ENCODE measurements at places on chromosomes 2 and 18.
A peak's percentile ranks its signal among the peaks of the same experiment; 100 is the strongest.

- DNase-seq, result no peak
These were observed 122.7 kb downstream of the VAPA start for GRCh38 chr18:10036479-10036878.

DNA sequence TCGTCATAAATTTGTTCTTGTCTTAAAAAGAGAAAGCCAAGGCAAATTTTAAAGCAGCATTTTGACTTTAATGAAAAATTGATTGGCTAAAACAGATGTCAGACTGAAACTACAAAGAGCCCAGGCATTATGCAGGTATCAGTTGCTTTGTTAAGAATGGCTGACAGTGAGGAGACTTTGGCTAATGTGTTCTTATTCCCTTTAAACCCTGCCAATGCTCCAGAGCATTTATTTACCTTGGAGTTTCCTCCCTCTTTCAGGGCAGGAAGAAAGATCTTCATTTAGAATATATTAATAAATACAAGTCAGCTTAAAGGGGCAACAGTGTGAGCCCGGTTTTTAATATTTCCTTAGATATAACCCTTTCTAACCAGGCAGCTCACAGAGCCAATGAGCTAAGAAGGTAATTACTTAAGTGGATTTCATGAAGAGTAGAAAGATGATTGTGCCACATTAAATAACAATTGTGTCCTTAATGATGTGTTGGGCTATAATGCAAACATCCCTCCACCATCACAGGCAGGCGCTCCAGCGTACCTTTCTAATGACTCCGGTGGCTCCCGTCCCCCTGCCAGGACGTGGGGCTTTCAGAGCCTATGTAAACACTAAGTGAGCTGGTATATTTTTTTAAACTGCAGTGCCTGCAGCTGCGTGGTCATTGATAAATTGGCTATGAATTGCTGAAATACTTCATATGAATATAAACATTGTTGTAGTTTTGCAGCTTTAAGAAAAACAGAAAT, 349.4 kb upstream of the POU3F3 start:
- no peak for DNase-seq

- no peak for DNase-seq
These were observed 16.2 kb upstream of the CAPN13 start for GRCh38 chr2:30823452-30823851.

GRCh38 chr2:23510471-23510870, 125.5 kb downstream of the KLHL29 start:
- DNase-seq, result no peak

DNA sequence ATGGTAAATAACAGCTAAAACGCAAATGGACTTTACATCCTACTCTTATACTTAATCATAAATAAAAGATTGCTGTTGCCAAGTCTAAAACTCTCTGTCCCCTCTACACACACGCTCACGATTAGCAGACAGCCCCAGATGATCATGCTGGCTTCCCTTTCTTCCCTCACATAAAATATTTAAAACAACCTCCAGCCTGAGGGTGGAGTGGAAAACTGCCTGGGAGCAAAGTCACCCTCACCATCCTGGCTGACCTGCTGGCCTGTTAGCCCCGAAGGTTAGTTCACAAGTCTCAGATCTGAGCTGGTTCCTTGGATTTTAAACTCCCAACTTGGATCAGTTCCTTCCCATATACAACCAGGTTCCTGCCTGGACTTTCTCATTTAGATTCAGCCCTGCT, 288.2 kb downstream of the NBAS start:
- no peak for DNase-seq

GRCh38 chr2:71466301-71467179, 13.2 kb downstream of the DYSF start:
- DNase-seq, result no peak

- DNase-seq, result no peak
These were observed 259.3 kb upstream of the KCNJ3 start for GRCh38 chr2:154439156-154439555.

GRCh38 chr2:152363936-152364335, 29.0 kb downstream of the FMNL2 start:
- DNase-seq, result no peak

GRCh38 chr2:231541645-231542044, 11.4 kb upstream of the NMUR1 start:
- no peak for DNase-seq

- DNase-seq, result no peak
These were observed 1.4 kb upstream of the SP5 start for GRCh38 chr2:170713543-170714380.

DNA sequence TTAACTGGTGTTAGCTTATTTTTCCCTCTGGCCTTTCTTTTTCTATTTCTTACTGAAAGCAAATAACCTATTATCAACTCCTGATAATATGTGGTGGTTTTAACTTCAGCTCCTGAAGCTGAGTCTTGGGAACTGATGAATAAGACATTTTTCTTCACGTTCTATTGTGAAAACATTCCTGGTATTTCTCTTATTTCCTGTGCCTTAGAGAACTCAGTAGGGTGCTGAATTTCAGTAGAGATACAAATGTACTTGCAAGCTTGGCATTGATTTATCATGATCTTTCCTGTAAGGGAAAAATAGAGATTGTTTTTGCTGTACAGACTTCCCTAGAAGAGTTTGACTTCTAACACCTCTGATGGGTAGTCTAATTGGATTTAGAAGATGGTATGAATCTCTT, 52.8 kb upstream of the DCC start:
- no peak for DNase-seq

DNA sequence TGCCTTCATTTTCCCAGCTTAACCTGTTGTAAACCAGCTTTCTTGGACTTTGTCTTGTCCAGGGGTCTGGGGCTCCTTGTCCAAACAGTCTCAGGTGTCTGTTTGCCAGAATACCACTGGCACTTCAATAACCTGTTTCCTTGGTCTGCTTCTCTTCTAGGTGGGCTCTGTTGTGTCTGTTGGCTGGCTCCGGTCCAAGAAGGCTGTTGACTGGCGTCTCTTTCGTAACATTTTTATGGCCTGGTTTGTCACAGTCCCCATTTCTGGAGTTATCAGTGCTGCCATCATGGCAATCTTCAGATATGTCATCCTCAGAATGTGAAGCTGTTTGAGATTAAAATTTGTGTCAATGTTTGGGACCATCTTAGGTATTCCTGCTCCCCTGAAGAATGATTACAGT, 17.0 kb downstream of the SLC20A1 start:
- DNase-seq, result no peak

- no peak for DNase-seq
These were observed 12.7 kb upstream of the CDK15 start for GRCh38 chr2:201793631-201794030.

GRCh38 chr2:200624658-200625057, 38.8 kb downstream of the AOX1 start:
- DNase-seq, result peak; percentile 63

GRCh38 chr2:155502766-155503165, 804.3 kb downstream of the KCNJ3 start:
- DNase-seq, result no peak

DNA sequence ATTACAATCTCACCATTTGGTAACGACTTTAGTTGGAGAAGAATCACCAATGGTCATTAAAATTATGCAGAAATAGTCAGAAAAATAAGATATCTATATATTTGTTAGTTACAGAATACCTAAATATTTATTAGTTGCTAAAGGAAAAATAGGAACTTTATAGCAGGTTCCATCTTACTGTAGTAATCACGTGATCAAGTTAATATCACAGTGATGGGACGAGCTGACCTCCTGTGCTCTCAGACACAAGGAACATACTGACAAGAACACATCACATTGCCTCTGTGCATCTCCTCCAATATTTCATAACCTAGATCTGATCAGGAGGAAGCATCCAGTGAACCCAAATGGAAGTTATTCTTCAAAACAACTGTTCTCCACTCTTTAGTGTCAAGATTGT, 215.3 kb downstream of the GALR1 start:
- DNase-seq, result no peak

DNA sequence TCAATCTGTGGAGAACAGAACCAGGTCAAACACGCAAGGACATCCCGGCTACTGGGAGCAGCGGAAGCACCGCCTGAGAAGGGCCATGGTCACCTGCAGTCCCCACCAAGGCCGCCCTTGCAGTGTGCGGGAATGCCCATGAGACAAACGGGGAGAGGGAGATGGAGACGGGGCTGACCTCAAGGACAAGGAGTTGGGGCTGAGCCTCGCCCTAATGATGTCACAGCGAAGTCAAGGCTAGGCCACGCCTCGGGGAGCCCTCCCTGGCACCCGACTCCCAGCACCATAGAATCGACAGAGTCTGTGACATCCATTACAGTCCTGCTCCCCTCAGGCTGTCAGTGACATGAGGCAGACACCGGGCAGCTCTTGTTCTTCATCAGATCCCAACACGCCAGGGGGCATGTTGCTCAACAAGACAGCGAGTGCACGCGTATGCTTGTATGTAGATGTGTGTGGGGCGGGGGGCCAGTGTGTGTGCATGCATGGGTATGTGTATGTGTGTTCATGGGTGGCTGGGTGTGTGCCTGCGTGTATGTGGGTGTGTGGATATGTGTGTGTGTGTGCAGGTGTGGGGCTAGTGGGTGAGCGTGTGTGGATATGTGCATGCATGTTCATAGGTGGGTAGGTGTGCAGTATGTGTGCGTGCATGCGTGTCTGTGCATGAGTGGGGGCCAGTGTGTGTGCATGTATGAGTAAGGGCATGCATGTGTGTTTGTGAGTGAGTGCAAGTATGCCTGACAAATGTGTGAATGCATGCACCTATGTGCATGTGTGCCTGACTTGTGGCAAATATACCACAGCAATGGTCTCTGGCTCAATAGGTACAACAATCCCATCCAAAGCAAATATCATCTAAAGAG, 57.0 kb downstream of the ANKMY1 start:
- no peak for DNase-seq

DNA sequence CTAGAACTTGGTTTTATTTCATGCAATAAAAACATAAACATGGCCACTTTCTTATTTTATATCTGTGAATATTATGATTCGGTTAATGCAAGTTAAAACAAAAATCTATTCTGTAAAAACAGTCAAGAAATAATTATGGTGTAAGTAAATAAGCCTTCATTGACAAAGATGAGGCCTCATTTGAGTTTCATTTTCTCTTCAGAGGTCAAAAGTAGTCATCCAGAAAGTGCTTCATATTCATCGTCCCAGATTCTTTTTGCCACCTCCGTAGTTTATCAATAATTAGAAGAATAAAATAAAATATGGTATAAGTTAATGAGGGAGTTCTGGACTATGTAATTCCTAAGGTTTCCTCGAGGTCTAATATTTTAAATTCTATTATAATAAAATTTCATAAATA, 19.4 kb upstream of the HNRNPA3 start:
- DNase-seq, result no peak

- DNase-seq, result no peak
These were observed 10.0 kb upstream of the THADA start for GRCh38 chr2:43605851-43606250.

- DNase-seq, result no peak
These were observed 254.1 kb downstream of the GLI2 start for GRCh38 chr2:120989512-120990441.

DNA sequence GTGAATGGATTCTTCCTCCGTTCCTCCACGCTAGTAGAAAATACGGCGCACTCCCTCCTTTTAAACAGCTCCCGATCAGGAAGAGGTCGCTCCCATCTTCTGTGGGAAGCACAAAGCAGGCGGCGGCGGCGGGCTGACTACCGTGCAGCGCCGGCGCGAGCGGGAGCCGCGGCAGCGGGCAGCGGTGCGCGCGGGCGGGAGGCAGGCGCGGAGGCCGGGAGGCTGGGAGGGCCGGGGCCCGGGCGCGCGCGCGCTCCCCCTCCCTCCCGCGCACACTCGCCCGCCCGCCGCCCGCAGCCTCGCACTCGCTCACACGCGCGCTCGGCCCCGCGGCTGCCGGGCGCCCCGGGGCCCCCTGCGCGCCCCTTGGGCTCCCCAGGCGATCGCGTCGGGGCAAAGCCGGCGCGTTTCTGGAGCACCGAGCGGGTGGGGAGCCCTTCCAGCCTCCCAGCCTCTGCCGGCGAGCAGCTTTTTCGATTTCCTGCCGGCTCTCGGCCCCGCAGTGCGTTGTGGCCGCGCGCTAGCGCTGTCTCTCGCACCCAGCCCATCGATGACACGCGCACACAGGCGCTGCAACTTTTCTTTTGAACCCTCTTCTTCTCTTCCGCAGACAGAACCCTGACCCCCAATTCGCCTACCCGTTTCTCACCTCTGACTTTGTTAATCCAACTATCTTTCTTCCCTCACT, at the start of gene SLC8A1:
Gene SLC8A1, minus strand, starts transcription at position 173 of the 688 bp plus-strand sequence.
- DNase-seq, result no peak

- no peak for DNase-seq
These were observed 48.7 kb upstream of the ZNF385B start for GRCh38 chr2:179909845-179910734.

Measured in HS-5 (cell line).